Hepatocyte (in vitro differentiated cells): ENCODE measurements at places on chromosomes 16 and 17. TPM values are rescaled to one million over a fixed set of nuclear protein-coding genes. Genes with fewer than 3 reads are reported as not detected.
A peak's percentile ranks its signal among the peaks of the same experiment; 100 is the strongest.

DNA sequence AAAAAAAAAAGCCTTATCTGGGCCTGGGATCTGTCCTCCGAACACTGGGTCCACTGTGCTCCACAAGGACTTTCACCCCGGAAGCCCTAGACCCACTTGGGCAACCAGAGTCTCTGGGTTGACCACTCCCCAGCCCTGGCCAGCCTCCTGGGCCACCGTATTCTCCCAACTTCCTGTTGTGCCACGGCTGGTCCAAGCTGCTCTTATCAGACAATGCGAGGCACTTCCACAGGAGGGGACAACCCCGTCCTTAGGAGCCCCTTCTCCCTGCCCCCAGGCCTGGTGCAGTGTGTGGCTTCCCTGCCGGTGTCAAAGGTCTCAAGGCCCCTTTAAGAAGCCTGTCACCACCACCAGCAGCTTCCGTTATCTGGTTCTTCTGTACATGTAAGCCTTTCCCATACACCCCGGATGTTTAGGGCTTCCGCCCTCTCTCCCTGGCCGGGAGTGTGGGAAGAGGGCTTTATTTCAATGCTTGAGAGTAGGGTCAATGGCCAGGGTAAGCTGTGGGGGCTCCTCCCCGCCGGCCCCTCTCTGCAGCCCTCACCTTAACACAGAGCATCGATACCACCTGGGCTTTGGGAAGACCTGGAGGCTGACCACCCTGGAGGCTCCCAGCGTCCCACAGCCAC lies 313.0 kb downstream of the SEC14L1 start:
- DNase-seq, result peak; percentile 77

- DNase-seq, result peak; percentile 11
Observed at GRCh38 chr17:68993112-68993511, 37.9 kb upstream of the ABCA8 start.

- DNase-seq, result no peak
Observed at GRCh38 chr17:78103311-78103710, 25.2 kb downstream of the TMC6 start.

DNA sequence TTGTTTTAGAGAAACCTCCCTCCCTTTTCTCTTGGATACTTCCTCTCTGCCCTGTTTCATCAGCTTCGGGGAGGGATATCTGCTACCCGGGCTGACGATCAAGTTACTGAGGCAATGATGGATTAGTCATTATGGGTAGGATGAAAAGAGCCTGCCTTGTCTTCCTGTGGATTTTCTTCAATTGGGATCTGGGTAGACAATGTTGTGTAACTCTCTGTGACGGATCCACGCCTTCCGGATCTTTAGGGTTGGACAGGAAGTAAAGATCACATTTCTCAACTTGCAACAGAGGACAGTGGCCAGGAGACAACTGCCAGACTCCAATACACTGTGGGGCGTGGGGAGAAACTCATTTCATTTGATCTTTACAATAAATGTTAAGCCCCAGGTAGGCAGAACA lies 11.3 kb upstream of the CHST6 start:
- DNase-seq, result no peak

The ATAD5 gene
- 2.0 and 3.2 TPM in 2 replicates for total RNA-seq

DNA sequence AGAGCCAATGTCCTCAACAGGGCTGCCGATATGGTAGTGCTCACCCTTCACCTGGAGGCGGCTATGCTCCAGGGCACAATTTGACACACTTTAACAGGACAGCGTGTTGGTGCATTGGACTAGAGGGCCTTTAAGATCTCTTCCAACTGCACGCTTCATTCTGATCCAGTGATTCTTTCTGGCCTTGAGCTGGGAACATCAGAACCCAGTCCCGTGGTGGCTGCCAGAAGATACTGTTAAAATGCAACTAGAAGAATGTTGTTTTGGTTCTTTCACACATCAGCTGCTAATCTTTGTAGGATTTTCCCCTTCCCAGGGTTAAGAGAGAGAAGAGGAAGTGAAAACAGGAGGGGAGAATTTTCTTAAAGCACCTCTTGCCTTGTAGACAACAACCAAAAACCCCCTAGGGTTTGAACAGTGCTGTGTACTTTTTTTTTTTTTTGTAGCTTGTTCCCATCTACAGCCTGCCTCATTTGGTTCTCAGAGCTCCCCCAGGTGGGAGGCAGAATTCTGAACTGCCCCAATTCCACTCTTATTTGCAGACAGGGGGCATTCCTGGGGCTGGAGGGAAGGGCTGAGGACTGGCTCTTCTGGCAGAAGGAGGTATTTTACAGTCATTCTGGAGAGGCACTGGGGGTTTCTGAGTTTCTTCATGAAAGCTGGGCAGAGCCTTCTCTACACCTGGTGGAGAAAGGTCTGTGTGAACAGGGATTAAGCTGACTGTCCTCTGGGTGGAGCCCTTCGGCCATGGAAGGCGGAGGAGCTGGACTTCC lies 32.4 kb downstream of the SMARCE1 start:
- peak; percentile 79 for DNase-seq

GRCh38 chr16:78348068-78348467 lies 248.6 kb downstream of the WWOX start:
- no peak for DNase-seq

DNA sequence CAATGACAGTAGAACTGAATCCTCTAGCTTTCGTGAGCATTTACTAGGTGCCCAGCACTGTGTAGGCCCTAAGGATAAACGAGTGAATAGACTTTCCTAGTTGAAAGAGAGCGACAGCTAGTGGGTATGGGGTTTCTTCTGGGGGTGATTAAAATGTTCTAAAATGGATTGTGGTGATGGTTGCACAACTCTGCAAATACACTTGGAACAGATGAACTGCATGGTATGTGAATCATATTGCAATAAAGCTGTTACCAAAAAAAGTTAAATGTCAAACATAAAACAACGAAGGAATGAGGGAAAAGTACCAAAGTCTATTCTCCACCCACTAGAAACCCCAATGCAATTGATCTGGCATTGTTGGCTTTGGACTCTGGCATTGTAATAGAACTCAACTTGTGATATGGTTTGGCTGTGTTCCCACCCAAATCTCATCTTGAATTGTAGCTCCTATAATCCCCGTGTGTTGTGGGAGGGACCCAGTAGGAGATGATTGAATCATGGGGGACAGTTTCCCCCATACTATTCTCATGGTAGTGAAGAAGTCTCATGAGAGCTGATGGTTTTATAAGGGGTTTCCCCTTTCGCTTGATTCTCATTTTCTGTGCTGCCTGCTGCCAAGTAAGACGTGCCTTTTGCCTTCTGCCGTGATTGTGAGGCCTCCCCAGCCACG lies 70.5 kb downstream of the MARF1 start:
- no peak for DNase-seq

GRCh38 chr17:44402564-44403172 lies 13.2 kb upstream of the ITGA2B start:
- DNase-seq, result no peak

DNA sequence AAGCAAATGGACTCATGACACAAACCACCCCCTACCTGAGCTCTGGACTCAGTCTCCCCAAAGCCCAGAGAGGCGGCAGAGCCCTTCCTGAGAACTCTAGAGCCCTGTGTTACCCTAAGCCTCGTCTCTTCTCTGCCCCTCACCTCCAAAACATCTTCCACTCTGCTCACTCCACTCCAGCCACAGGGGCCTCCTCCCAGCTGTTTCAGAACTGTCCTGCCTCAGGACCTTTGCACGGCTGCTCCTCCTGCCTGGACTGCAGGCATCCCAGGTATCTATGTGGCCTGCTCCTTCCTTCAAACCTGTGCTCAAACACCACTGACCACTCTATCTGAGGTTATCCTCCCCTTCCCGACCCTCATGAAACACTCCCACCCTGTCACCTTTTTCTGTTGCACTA lies 12.9 kb upstream of the LITAF start:
- DNase-seq, result no peak

- DNase-seq, result peak; percentile 60
Observed at GRCh38 chr16:9091867-9092281, 430 bp downstream of the HAPSTR1 start.

The MYH11 gene
- 5.9 and 8.1 TPM in 2 replicates for total RNA-seq

DNA sequence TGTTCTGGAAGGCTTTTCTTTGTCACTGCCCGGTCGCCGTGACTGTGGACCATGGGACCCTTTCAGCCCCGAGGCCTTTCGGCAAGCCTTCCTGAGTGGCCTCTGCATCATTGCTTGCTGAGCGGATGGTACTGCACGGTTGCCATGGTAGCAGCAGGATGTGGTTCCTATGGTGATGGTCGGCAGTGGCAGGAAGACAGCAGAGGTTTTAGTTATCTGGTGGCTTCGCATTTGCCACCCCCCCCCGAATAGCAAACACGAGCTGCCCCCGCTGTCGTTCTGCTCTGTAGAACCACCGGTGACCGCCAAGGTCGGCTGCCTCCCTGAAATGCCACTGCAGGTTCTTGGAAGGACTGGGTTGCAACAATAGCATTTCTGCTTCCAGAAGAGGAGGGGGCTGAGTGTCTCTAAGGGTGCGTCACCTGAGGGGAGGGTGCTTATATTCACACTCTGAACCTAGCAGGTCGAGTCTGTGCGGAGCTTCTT lies 76.6 kb downstream of the CMIP start:
- DNase-seq, result no peak

The FBXW10 gene
- total RNA-seq, result 0.20 TPM in 1 of 2 replicates, not detected in the other

GRCh38 chr16:87627542-87628245 lies 25.4 kb downstream of the JPH3 start:
- DNase-seq, result no peak

GRCh38 chr16:48555155-48555554 lies 54.8 kb downstream of the N4BP1 start:
- no peak for DNase-seq

DNA sequence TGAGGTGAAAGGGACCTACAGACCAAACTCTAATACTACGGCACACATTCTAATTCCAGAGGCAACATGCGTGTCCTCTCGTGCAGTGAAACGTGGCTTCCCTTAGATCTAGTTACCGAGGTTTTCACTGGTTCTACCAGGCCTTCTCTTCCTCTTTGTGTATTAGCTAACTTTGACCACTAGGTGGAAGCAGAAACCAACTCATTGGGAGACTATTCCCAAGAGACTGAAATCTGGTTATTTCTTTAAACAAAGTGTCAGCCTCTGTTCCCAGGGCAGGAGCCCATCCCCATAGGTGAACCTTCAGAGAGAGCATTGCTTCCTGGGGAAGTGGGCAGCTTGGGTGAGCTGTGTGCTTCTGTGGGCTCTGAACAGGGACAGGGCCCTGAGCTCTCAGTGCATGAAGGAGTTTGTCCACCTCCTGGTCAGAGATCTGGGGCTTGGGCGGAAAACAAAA lies 19.7 kb upstream of the RCVRN start:
- DNase-seq, result peak; percentile 84

DNA sequence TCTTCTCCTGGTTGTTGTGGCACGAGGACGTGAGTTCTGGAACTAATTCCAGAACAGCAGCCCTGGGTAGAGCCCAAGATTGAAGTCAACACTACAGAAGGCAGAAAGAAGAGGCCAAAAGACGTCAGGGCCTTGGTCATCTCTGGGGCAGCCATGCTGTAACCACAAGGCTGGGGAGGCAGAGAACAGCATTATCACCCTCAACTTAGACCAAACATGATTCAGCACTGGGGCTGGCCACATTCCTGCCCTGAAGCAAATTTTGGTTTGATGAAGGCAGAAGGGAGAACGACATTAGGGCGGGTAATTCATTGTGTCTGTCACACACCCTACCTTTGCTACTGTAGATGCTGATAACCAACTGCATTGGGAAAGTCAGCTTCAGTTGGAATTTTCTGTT lies 9.7 kb upstream of the ALOX15B start:
- no peak for DNase-seq

DNA sequence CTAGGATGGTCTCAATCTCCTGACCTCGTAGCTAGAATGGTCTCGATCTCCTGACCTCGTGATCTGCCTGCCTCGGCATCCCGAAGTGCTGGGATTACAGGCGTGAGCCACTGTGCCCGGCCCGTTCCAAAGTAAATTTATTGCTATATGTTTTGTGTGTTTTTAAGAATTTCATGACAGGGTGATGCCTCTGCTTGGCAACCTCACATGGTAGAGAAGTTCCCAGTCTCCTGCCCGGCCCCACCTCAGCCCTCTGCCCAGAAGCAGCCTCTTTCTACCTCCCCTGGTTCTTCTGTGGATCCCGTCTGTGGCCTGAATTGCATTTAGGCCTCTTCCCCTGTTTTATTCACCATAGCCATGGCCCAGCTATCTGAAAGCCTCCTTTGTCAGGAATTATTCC lies 55.0 kb downstream of the B9D1 start:
- DNase-seq, result no peak

The NOL11 gene
- 35.7 and 41.4 TPM in 2 replicates for total RNA-seq

The HS3ST3A1 gene
- total RNA-seq, result 1.2 and 2.0 TPM in 2 replicates

The CSF3 gene
- 0.12 TPM in 1 of 2 replicates, not detected in the other for total RNA-seq

DNA sequence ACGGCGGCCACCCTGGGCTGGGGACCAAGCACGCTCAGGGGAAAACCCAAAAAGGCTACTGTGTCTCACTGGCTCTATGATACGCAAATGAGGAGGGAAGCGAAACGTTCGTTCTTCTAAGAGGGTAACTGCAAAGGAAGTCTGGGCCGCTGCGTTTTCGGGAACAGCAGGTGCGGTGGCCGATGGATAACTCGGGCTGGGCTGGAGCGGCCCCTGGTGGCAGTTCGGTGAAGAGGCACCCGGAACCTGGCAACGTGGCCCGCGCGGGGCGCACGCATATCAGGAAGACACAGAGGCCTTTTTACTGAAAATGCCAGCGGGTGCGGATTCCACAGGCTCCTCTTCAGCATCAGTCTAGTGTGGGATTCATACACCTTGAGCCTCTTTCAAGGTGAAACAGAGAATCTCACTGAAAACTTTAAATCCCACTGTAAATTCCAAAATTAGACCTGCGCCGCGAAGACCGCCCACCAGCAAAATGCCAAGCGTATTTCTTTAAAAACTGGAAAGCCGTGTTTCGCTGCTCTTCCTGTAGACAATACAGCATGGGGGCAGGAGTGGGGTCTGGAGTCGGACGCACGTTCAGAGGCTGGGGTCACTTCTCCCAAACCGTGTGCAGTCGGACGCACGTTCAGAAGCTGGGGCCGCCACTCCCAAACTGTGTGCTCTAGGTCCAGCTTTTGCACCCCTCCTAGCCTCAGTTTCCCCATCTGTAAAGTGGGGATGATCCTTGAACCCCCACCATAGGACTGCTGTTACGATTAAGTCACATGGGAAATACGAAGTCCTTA lies 44.4 kb upstream of the METTL9 start:
- DNase-seq, result peak; percentile 94

GRCh38 chr17:28904800-28905199 lies 1.9 kb upstream of the DHRS13 start:
- DNase-seq, result no peak

DNA sequence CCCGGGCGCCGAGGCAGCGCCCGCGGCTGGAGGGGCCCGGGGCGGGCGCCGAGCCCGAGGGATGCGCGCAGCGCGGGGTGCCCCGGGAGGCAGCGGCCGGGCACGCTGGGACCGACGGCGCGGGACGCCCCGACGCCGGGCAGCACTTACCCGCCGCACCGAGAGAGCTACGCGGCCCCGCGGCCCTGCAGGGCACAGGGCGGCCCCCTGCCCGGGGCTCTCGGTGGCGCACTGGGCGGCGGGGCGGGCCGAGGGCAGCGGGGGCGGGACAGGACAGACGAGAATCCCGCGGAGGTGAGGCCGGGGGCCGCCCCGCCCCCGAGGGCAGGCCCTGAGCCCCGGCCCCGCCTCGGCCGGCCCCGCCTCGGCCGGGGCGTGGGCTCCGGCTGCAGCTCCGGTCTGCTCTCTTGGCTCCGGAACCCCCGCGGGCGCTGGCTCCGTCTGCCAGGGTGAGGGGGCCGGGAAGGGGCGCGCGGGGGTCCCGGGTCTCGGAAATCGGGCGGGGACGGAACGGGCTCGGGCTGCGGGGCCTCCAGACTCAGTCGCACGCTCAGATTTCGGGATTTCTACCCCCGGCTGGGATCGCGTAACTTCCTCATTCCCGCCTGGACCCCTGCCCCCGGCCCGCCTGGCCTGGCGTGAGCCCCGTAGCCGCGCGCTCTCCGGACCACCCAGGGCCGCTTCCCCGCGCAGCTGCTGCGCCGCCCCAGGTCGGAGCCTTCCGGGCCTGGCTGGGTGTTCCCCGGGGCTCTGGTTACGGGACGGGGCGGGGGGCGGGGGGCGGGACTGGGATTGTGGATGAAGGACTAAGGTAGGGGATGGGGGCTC lies at the start of gene PLD2:
PLD2 (plus strand) TSS at position 376 of the 828 bp plus-strand sequence. CDS start 621 bp downstream, outside the sequence.
- peak; percentile 96 for DNase-seq
